WERI-Rb-1 (cell line): ENCODE measurements at places on chromosomes 16 and 17.

GRCh38 chr17:64306850-64307463 lies 43.9 kb upstream of the TEX2 start:
- DNase-seq, result peak; percentile 62

DNA sequence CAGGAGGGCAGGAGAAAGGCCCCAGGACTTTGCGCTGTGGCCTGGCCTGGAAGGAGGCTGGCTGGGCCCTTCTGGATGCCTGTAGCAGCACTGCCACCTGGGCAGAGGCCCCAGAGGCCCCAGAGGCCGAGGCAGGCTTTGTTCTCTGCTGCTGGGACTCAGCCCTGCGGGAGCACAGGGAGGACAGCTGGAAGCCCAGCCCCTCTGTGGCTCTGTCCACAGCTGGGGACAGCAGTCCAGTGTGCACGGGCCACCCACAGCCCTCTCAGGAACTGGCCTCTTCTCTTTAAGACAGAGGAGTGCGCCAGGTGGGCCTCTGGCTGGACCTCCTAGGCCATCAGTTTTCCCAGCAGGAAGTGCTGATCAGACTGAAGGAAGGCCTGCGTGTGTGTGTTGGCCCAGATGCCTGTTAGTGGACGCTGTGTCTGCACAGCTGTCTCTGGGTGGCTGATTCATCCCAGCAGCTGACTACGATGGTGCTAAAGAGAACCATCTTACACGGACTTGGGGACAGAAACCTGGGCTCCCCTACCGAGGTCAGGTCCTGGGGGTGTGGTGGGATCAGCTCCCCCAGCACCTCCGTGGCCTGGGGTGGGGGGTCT lies 26.9 kb upstream of the ZNF750 start:
- no peak for DNase-seq

GRCh38 chr16:47461598-47462266 lies 601 bp downstream of the PHKB start:
- no peak for DNase-seq

DNA sequence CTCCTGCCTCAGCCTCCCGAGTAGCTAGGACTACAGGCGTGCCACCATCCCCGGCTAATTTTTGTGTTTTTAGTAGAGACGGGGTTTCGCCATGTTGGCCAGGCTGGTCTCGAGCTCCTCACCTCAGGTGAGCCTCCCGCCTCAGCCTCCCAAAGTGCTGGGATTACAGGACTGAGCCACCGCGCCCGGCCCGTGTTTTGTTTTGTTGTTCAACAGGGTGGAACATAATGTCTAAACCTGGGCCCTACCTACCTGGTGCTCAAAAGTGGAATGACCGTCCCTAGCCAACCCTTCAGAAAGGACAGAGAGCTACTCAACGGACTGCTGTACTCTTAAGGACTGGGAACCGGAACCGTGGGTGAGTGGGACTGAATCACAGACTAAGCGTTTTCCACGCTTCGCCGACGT lies 772 bp upstream of the KIF22 start:
- DNase-seq, result no peak

- no peak for DNase-seq
Observed at GRCh38 chr17:62051053-62051452, 14.0 kb downstream of the MED13 start.

- DNase-seq, result no peak
Observed at GRCh38 chr17:83145358-83145738, 65.9 kb downstream of the METRNL start.

DNA sequence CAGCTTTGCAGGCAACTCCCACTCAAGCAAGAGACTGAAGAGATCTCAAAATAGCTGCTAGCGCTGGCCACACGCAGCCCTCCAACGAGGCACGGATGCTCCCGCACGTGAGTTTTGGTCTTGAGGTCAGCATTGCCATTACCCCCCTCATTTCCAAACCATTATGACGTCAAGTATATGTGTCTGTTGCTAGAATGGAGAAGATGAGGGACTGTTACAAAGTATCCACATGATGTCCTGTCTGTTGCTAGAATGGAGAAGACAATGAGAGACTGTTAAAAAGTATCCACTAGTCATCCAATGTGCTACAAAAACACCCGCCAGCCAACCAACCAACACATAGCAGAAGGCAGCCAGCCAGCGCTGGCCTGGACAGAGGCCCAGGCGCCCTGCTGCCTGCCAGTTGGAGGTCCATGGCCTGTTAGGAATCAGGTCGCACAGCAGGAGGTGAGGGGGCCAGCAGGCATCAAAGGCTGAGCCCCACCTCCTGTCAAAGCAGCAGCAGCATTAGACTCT lies 24.8 kb downstream of the KLHDC4 start:
- DNase-seq, result no peak

DNA sequence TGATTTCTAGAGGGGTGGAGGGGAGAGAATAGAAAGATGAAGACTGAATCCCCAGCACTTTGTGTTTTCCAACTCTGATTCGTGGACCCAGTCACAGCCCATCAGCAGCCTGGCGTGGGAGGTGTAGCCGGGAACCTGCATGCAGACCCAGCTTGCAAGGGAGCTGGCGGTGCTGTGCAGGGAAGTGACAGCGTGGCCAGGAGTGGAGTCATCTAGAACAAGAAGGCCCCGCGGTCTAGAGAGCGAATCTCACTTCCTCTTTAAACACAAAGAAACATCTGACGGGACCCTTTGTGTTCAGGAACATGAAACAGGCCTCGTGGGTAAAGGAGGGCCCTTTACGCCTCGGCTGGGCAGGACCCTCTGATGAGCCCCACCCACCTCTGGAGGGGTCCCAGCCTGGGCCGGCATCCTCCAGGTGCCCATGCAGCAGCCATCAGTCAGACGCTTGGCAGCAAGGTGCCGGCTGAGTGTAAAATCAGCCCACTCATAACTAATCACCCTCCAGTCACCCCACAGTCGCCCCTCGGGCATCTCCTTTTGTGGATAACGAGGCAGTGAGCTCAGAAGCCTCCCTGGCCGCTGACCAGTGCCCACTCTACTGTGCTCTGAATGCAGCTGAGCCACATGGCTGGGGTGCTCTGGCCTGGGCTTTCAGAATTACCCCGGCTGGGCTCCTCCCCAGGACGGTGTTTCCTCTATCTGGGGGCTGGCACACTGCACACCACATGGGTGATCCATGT lies 4.4 kb downstream of the SNAI3 start:
- DNase-seq, result no peak

- DNase-seq, result no peak
Observed at GRCh38 chr17:7282752-7283321, 1.3 kb downstream of the SLC2A4 start.

DNA sequence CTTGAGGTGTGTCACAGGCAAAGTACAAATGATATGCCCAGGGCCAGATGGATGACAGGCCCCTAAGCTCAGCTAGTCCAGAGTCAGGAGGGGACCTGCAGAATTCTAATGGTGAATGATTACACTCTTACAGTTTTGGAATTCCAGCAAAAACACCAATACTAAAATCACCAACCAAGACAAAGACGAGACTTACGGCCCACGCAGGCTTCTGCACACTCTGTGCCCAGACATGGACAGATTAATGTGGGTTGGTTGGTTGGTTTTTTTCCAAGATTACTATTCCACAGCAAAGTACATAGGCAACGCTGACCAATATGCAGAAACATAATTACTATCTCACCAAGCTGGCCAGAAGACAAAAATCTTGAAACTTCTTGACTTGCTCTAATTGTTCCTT lies 9.7 kb downstream of the ADCY9 start:
- no peak for DNase-seq

- no peak for DNase-seq
Observed at GRCh38 chr16:22217890-22218730, 12.0 kb downstream of the EEF2K start.

GRCh38 chr17:58081646-58082340 lies 1.4 kb upstream of the DYNLL2 start:
- peak; percentile 76 for DNase-seq

DNA sequence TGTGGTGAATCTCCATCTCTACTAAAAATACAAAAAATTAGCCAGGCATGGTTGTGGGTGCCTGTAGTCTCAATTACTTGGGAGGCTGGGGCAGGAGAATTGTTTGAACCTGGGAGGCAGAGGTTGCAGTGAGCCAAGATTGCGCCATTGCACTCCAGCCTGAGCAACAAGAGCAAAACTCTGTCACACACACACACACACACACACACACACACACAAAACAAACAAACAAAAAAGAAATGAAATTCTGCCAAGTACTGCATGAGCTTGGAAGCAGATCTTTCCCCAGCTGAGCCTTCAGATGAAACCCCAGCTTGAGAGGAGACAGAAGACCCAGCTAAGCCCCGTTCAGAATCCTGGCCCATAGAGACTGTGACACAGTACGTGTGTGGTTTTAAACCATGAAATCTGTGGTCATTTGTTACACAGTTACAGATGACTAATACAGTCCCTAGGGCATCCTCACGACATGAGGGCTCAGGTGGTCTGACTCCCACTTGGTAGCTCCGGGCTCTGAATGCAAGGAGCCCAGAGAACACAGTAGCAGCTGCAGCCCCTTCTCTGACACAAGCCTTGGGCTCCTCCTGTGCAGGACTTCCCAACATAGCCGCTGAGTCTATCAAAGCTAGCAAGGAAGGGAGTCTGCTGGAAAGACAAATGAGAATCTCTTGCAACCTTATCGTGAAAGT lies 132.8 kb downstream of the SEC14L1 start:
- no peak for DNase-seq

- DNase-seq, result no peak
Observed at GRCh38 chr16:4515611-4516233, 22.9 kb downstream of the CDIP1 start.

DNA sequence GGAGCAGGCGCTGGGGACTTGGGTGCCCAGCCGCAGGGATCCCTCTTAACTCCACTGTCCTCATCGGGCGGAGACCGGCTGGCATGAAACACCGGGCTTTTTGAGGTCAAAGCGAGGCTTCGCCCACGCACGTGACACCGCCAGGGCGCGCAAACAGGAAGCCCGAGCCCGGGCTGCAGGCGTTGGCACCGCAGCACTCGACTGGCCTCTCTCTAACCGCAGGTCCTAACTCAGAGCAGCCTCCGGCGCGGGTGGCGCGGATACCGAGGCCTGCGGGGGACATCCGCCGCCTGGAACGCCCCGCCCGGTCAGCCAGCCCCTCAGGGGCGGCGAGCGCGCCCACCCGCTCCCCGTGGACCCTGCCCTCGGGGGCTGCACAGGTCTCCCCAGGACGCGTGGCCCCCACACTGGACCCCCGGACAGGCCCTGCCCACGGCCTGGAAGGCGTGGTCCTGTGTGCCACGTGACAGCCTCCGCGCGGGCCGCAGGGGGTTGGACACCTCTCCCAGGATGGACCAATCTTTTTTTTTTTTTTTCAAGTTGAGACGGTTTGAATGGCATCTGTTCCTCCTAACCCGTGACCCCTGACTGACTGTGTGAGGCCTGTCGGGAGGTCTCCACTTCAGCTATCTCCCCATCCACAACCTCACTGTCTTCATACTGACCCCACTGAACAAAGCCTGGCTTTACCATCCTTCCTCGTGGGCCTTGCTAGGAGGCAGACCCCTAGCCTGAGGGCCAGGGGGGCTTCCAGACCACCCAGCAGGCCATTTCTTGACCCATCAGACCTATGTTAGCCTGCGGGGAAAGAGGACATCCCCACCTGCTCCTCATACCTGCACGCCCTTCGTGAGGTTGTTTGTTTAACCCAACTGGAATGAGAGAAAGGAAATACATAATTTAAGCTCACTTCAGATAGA lies 8.4 kb upstream of the SLC47A2 start:
- no peak for DNase-seq

GRCh38 chr16:4280625-4281024 lies 7.8 kb upstream of the TFAP4 start:
- no peak for DNase-seq

DNA sequence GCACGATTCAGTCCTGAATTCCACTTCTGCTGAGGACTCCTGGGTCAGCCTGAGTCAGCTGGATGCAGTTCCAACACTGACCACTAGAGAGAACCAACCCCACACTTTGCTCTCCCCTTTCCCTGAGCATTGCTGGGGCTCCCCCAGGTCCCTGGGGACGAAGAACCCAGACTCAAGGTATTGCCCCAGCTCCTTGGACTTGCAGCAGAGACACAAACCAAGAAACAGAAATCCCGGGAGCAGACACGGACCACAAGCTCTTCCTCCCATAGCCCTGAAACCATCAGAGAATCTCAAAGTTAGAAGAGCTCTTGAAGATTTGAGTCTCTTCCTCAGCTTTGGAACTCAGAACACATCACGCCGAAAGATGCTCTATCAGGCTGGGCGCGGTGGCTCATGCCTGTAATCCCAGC lies 678 bp upstream of the GH1 start:
- DNase-seq, result peak; percentile 79

- DNase-seq, result peak; percentile 16
Observed at GRCh38 chr16:48393485-48394354, 8.5 kb upstream of the SIAH1 start.

DNA sequence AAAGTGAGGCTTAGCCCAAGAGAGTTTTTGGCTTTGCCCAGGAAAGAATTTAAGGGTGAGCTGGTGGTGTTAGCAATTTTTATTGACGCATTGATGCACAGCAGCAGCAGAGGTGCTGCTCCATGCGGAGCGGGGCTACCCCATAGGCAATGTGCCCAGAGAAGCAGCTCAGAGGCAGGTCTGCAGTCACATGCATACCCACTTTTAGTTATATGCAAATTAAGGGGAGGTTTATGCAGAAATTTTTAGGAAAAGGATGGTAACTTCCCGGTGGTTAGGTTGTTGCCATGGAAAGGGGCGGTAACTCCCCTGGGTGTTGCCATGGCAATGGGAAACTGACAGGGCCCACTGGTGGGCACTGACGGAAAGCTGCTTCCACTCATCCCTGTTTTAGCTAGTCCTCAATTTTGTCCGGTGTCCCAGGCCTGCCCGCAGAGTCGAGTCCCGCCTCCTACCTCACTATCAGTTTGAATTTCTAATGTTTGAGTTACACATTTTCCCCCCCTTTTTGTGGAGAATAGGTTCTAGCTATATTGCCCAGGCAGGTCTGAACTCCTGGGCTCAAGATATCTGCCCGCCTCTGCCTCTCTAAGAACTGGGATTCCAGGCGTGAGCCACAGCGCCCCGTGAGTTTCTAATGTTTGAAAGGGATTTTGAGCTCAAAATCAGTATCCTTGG lies 10.4 kb upstream of the GJD3 start:
- peak; percentile 8 for DNase-seq

DNA sequence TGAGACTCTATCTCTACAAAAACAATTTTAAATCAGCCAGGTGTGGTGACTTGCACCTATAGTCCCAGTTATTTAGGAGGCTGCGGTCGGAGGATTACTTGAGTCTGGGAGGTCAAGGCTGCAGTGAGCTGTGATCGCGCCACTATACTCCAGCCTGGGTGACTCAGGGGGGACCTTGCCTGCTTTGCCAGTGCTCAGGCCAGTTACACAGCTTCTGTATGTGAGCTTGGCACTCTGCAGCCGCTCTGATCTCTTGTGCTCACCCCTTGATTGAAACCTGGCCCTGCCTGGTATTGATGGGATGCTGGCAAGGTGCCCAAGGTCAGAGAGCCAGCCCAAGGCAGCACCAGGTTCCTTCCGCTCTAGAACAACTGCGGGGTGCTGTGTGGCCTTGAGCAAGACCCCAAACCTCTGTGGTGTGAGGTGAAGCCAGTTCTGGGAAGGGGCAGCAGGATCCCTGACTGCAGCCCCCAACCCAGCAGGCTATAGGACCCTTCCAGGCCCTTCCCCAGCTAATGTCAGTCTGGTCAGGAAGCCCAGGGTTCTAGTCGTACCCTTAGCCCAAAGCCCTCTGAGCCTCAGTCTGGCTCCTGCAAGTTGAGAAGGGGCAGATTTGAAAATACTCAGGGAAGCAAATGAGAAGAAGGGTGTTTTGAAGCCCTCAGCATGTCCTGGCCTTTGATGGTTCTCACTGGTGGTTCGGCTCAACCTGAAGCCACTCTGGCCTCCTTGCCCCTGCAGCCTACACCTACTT lies 18.9 kb downstream of the MMP15 start:
- DNase-seq, result no peak
